ENCODE measurements at places on chromosomes 5 and 9.

- no peak for DNase-seq
These were observed 329 bp downstream of the CDC23 start for GRCh38 chr5:138212828-138213160.

GRCh38 chr5:25850581-25850980, 1187.8 kb downstream of the CDH9 start:
- DNase-seq = no peak

- DNase-seq = no peak
These were observed 36.8 kb downstream of the PTGES start for GRCh38 chr9:129716091-129716490.

GRCh38 chr9:109110329-109111021, 9.3 kb downstream of the TMEM245 start:
- DNase-seq = no peak

- no peak for DNase-seq
These were observed 328.1 kb downstream of the HINT1 start for GRCh38 chr5:130836729-130837649.

DNA sequence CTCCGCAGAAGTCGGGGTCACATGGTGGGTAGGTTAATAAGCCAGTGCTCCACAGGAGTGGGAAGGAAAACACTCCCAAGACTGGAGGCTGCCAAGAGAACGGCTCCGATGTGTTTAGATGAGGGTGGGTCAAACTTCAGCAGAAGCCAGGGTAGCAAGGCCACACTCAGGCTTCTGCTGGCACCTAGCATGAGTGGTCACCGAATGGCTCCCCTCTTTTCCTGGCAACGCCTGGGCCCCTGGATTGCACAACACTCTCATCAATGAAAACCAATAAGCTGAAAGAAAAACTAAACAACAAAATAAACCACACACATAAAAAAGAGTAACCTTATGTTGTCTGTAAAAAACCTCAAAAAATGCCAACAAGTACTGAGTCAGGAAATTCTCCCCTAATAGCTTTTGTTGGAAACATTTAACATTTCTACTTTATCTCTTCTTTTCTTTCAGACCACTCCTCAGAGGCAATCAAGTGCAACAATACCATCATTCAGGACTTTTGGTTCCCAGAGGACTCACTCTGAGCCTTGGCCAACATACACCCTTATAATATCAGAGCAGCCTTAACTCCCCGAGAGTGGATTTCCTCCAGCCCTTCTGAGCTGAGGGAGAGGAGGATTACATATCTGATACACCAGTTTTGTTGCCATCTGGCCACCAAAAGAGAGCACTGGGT, 279.9 kb downstream of the ENC1 start:
- no peak for DNase-seq

DNA sequence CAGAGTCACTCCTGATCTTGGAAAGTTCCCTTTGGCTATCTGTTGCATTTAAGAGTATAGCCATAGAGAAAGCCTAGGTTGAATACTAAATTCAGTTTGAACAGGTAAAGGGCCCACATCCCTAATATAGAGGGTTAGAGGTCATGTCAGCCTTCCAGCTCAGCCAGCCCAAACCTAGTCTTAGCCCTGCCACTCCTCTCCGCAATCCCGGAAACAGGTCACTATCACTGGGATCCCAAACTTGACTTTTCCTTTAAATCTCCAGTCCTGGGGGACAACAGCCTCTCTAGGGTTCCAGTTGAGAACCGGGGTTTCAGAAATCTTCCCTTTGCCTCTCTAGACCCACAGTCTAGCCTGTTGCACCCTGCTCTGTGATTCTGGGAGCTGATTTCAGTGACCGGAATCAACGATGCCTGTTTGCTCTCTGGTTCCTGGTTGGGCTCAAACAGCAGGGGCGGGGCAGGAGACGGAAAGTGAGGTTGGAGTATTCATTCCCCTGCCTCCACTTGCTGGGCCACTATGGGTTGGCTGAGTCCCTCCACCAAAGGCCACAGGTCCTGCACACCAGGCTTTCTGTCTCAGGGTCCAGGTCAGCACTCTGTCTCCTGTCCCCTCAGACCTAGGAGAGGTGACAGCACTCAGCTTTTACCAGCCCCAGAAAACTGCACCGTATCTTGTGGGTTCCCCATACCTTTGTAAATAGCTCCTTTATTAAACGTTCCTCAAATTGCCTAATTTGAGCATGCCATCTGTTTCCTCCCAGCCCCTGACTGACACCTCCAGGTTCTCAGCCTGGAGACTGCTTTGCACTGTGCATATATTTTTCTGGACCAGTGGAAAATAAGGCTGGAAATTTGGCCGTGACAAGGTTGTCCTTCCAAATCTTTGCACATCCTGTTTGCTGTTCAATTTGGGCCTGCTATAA, 23.8 kb upstream of the CPEB4 start:
- DNase-seq = no peak

GRCh38 chr5:178417391-178417811, 172.8 kb downstream of the COL23A1 start:
- DNase-seq = no peak

DNA sequence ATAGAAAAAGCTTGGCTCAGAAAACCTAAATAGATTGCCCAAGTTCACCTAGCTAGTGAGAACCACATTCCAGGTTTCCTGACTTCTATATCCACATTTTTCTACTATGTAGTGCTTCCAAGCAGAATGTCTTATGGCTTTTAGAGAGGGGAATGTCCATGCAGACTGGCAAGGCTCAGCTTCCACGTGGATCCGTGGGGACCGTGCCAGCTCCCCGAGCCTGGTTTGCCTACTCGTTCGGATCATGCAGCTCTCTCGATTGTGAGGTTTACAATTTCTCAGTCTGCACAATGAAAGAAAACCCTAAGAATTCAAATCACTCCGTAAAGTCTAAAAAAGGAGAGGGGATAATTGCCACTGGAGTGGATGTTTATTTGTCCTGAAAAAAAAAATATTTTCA, 256.5 kb upstream of the NR4A3 start:
- DNase-seq = no peak

- DNase-seq = no peak
These were observed 52.9 kb downstream of the PAM start for GRCh38 chr5:102807878-102808502.

GRCh38 chr5:107224272-107224671, 446.5 kb downstream of the EFNA5 start:
- no peak for DNase-seq

GRCh38 chr5:146233441-146233840, 30.0 kb downstream of the RBM27 start:
- DNase-seq = no peak

DNA sequence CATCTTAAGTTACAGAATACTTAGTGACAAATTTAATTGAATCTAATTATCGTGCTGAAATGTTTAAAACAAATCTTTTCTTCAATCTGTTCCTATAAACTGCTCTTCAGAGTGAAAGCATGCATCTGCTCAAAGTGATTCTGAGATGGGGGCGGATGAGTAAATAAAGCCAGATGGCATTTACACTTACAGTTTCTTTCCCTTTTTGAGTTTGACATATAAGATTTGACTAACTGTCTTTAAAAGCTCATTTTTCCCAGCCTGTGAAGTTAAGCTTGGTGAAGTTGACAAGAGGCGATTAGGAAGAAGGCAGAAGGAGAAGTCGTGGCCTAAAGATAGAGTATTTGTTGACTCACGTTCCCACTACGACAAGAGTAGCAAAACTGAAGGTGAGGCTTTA, 137.4 kb downstream of the LPAR1 start:
- no peak for DNase-seq

- peak; percentile 2 for DNase-seq
These were observed 1.7 kb upstream of the EFNA5 start for GRCh38 chr5:107672211-107673038.

- DNase-seq = no peak
These were observed 30.7 kb downstream of the UHRF2 start for GRCh38 chr9:6443661-6444060.

- DNase-seq = no peak
These were observed 212.0 kb upstream of the KIF2A start for GRCh38 chr5:62093976-62094375.

- no peak for DNase-seq
These were observed 77.3 kb downstream of the PAM start for GRCh38 chr5:102832445-102832844.

- no peak for DNase-seq
These were observed 94.0 kb upstream of the PTPRD start for GRCh38 chr9:10706788-10707187.

DNA sequence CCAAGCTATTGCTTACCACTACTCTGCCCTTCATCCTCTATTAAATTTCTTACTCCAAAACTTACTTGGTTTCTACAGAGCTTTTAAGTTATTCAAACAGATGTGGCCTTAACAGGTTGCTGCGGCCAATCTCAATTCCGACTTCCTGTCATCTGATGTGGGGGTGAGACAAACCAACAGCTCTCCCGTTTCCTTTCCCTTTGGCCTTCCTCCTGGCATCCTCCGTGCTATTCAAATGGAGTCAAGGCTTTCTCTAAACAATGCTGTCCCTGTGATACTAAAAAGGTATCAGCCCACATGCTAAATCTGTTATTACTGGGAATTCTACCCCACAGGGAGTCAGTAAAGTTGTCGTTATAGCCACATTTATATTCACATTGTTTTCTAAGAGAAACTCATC, 11.8 kb downstream of the RBM18 start:
- no peak for DNase-seq

GRCh38 chr5:159156426-159157238, 52.7 kb downstream of the RNF145 start:
- DNase-seq = no peak

DNA sequence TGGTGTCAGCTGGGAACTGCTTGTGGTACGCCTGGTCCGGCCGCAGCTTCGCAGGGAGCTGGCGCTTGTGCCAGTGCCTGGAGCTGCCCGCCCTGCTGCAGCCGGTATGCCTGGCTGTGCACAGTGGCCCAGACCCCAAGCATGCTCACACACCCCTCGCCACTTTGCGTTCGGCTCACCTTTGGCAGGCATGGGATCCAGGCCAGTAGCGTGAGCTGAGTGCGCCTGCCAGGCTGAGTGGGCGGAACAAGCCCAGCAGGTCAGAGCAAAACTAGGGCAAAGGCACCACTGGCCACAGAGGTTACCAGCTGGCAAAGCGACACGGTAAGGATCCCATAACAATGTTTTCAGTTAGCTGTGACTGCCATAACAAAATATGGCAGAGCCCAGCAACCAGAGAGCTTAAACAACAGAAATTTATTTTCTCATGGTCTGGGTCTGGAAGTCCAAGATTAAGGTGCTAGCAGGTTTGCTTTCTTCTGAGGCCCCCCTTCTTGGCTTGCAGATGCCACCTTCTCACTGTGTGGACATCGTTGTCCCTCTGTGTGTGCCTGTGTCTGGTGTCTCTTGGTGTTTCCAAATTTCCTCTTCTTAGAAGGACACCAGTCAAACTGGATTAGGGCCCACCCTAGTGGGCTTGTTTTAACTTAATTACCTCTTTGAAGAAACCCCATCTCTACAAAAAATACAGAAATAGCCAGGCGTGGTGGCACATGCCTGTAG, 61.6 kb downstream of the PSAT1 start:
- no peak for DNase-seq

DNA sequence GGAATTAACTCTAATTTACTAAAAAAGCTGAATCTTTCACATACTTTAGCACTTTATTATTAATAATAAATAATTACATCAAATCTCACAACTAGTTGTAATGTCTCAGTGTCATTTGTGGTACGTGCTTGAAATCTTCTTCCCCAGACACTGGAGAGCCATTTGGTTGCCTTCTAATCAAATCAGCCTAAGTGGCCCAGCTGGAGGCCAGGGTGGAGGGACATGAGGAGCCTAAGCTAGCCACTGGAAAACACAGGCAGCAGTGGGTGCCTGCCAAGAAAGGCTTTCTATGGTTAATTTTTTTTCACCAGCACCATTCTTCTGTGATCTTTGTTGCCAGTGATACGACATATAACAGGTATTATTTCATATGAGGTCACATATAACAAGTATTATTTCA, 117.0 kb downstream of the ERCC6L2 start:
- no peak for DNase-seq

DNA sequence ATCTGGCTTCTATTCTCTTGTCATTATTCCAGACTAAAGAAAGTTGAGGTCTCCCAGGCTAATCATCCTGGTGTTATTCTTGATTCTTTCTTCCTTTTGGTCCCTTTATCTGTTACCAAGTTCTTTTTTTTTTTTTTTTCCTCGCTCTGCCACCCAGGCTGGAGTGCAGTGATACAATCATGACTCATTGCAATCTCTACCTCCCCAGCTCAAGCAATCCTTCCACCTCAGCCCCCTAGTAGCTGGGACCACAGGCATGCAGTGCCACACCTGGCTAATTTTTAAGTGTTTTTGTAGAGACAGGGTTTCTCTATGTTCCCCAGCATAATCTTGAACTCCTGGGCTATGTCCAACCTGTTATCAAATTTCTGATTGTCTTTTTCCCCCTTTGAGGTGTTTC, 126.6 kb upstream of the DHFR start:
- DNase-seq = no peak

GRCh38 chr5:141192110-141192725, at the start of gene PCDHB10:
Gene PCDHB10, plus strand, starts transcription at chr5:141192353. Its CDS starts 200 bp downstream, at chr5:141192553.
- DNase-seq = no peak

DNA sequence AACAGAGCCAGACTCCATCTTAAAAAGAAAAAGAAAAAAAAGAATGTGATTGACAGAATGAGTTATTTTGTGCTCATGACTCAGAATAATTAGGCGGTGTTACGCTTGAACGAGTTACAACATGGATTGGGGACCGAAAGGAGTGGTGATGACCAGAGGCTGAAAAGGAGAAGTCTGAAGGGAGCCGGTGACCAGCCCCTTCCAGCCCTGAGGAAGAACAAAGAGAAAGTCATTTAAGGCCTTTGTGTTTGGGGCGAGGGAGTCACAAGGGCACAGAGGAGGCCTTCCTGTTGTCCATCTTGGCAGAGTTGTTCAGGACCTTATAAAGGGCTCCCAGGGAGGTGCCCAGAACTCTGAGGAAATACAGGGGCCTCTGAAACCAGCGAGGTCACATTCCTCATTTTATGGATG, 131.6 kb downstream of the GOLPH3 start:
- no peak for DNase-seq

GRCh38 chr9:96156171-96156974, 145.6 kb downstream of the HSD17B3 start:
- no peak for DNase-seq

- peak; percentile 2 for DNase-seq
These were observed 88.1 kb downstream of the KCNN2 start for GRCh38 chr5:114449860-114450421.

DNA sequence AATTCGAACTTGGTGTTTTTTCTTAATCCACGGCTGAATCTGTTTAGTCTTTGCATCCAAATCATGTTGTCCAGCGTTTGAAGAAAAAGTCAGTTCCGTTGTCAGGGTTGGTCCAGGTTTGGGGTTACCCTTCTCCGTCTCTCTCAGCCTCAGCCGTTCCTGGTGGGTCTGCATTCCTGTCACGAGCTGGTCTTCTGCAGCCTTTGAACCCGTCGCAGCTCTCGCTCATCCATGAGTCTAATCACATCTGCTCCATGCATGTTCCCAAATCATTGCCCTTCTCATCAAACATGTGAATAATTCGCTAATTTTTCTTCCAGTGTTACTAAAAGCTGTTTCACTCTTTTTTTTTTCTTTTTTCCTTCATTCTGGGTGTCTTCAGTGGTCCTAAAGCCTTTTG, 39.0 kb upstream of the EXOC3 start:
- no peak for DNase-seq

- no peak for DNase-seq
These were observed 3.5 kb downstream of the TBC1D13 start for GRCh38 chr9:128790536-128790935.

All from stimulated activated CD4-positive, alpha-beta T cell treated with anti-CD3 and anti-CD28 coated beads, Interleukin-12 subunit alpha, Interleukin-12 subunit beta, amount 100 ng/mL, for 24 hours (primary cell).